Stimulated activated CD4-positive, alpha-beta T cell treated with anti-CD3 and anti-CD28 coated beads, TNF-alpha, amount 100 ng/mL, for 24 hours (primary cell): ENCODE measurements at places on chromosomes 4 and X.
A peak's percentile ranks its signal among the peaks of the same experiment; 100 is the strongest.

GRCh38 chrX:74656079-74656745, 41.8 kb upstream of the RLIM start:
- DNase-seq: no peak

DNA sequence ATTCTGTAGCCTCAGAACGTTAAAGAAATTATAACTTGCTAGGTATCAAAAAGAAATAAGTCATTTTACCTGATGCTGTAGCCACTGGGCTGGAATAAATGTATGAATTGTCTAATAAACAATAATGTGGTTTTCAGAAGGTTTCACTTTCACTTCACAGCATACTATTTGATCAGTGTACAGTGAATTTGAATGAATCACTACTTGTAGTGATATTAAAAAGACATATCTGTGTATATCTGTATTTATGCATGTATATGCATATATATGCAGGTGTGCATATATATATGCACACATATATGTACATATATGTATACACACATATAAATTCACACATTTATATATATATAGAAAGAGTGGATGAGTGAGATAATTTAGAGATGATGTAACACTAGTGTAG, 440.0 kb upstream of the PCDH10 start:
- no peak for DNase-seq

DNA sequence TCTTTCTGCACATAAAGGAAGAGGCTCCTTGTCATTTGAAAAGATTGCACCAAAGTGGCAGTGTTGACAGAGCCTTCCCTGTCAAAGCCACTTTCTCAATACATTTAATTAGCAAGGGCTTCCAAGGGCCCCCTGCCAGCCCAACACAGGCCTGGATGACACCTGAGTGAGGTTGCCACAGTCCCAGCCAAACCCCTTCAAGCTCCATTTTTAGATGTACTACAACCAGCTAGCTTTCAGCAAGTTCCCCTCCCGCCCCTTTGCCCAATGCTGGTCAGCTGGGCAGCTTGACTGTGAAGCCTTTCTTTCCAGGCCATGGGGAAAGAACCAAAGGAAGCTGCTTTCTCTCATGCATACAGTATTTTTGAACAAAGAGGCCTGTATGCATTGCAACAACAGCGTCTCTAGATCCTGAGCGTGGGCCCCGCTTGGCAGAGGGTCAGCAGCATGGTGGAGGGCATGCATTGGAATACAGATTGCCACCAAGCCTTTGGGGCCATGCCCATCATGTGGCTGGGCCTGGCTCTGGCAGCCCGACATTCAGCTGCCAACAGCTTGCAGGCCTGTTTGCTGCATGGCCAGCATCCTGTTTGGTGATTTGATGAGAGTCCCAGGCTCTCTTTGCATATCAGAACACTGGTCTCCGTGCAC, 261.1 kb upstream of the GATB start:
- no peak for DNase-seq

DNA sequence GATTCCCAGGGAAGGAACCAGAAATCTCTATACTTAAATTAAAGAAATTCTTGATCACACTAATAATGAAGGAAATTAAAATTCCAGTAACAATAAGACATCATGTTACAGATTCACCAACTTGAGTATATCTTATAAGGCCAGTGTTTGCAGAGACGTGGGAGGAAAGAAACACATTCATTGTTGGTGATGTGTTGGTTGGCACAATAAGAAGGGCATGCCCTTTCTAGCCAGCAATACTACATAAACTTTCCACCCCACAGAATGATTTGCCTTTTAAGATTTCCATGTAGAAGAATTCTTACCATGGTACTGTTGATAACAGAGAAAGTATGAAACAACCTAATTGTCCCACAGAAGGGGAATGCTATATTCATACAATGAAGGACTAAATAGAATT, 581.5 kb downstream of the STIM2 start:
- no peak for DNase-seq

- no peak for DNase-seq
These were observed 38.7 kb downstream of the KDM5C start for GRCh38 chrX:53186351-53186750.

GRCh38 chrX:9566150-9566621, 101.3 kb downstream of the TBL1X start:
- peak; percentile 7 for DNase-seq

GRCh38 chrX:3545901-3546300, 167.5 kb downstream of the PRKX start:
- DNase-seq: no peak

GRCh38 chr4:624705-625590, at the start of gene PDE6B:
TSS of gene PDE6B (plus strand) at chr4:625573. CDS start at chr4:625627, 54 bp downstream.
- DNase-seq: no peak

GRCh38 chr4:123308667-123309066, 87.9 kb upstream of the SPRY1 start:
- no peak for DNase-seq

- peak; percentile 36 for DNase-seq
These were observed at the start of gene SGMS2 for GRCh38 chr4:107824350-107825071. TSS of gene SGMS2 (plus strand) at chr4:107824932. CDS start at chr4:107895554, 70,622 bp downstream.

DNA sequence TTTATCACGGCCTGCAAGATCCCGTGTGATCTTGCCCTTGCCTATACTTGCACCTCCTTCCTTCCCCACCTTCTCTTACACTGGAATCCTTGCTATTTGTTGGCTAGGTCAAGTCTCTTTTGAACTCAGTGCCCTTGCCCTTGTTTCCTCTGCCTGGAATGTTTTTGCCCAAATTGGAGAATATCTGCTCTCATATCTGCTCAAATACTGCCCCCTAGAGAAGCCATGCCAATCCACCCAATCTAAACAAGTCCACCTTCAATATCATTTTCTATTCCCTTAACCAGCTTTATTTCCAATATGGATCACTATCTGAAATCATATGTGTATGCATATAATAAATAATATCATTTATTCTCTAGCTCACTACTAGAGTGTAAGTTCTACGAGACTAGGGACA, 1044.2 kb upstream of the FTHL17 start:
- no peak for DNase-seq

DNA sequence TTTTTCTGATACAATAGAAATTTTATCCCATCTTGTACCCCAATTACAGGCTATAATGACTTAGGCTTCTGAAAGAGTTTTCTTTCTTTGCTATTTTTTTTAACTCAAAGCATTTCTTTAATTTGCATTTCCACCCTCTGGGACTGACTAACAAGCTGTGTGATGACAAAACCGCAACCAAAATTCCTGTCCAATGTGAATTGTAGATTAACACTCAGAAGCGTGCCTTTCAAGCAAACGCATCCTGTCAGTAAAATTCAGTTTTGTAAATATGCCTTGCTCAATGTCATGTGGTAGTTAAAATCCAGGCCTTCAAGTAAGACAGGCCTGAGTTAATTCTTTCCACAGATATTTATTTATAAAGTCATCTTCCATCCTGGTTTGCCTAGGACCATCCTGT, 50.3 kb downstream of the STK32B start:
- no peak for DNase-seq

- no peak for DNase-seq
These were observed 3.1 kb downstream of the AMOT start for GRCh38 chrX:112837531-112837930.

DNA sequence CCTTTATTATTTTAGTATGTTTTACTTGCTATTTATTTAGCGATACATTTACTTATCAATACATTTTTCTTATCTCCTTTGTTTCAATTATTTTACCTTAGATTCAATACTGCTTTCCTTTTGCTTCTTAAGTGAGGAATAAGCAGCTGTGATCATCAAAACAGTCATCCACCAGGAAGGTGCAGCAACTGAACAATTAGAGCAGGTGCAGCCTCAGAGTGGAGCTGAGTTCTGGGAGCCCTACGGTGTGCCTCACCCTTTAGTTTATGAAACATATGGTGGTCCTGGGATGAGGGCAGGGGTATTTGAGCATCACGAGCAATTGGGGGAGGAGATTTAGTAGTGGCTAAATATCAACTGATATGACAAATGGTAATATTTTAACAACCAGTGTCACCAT, 111.0 kb downstream of the FRYL start:
- no peak for DNase-seq

GRCh38 chr4:127698789-127699200, 31.4 kb upstream of the SLC25A31 start:
- no peak for DNase-seq

DNA sequence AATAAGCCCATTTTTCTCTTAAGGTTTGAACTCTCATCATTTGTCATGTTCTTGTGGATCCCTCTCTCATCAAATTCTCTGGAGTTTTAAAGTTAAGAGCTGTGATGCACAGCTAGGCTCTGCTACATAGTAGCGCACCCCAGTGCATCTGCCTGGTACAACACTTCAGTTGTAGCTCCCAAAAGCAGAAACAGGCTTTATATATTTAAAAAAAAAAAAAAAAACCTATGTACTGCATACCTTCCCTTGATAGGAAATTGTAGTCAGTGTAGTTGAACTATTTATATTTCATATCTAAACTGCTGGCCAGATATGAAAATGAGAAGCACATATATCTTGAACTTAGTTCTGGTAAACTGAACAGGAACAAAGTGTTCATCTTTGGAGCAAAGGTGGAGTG, 131.4 kb downstream of the KLHL13 start:
- DNase-seq: no peak

- DNase-seq: no peak
These were observed 127.6 kb downstream of the AASDH start for GRCh38 chr4:56259655-56260054.
